ENCODE measurements at places on chromosomes 3 and 15.

DNA sequence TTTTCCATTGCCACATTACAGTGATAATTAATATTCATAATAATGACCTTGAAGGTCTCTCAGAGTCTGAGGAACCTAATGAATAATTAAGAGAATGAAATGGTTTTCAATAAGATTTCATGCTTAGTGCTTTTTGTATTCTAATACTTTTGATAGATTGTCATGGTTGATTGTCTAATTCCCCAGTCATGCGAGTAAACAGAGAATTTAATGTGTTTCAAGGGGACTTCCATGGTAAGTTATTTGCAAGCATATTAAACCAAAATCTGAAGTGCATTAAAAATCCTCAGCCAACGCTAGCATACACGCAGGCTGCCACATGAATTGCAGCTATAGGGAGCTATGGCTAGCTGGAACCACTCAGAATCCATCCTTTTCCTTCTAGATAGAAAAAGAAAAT, 18.9 kb upstream of the ANO10 start:
- DNase-seq: no peak

- no peak for DNase-seq
These were observed 38.4 kb upstream of the SLC6A6 start for GRCh38 chr3:14363991-14364390.

GRCh38 chr3:139718415-139718814, 40.6 kb upstream of the NMNAT3 start:
- no peak for DNase-seq

- no peak for DNase-seq
These were observed 11.5 kb upstream of the ANKRD28 start for GRCh38 chr3:15809313-15809712.

- no peak for DNase-seq
These were observed 52.3 kb downstream of the WNT5A start for GRCh38 chr3:55434789-55435188.

DNA sequence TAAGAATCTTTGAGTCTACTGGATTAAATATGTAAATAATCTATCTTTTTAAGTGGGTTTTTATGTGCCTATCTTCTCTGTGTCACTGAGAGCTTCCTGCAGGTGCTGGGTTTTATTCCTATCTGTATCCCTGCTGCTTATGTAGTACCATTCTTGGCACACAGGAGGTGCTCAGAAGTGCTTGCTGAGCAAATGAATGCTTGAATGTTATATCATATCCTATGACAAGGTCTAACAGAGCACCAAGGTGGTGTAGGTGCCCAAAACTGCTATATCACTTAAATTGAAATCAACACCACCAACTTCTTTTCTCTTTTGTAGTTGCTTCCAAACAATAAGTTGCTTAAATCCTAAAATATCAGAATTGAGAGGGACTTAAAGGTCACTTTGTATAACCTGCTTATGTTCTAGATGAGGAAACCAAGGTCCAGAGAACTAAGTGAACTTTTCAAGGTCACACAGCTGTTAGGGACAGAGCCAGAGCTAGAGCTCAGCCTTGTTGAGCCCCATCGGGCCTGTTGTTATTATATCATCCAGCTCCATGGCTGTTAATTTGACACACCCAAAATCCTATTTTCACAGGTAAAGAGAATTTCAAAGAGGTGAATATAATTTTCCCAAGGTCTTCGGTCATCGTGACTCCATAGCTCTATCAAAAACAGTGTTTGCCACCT, 46.0 kb downstream of the CCNL1 start:
- no peak for DNase-seq

DNA sequence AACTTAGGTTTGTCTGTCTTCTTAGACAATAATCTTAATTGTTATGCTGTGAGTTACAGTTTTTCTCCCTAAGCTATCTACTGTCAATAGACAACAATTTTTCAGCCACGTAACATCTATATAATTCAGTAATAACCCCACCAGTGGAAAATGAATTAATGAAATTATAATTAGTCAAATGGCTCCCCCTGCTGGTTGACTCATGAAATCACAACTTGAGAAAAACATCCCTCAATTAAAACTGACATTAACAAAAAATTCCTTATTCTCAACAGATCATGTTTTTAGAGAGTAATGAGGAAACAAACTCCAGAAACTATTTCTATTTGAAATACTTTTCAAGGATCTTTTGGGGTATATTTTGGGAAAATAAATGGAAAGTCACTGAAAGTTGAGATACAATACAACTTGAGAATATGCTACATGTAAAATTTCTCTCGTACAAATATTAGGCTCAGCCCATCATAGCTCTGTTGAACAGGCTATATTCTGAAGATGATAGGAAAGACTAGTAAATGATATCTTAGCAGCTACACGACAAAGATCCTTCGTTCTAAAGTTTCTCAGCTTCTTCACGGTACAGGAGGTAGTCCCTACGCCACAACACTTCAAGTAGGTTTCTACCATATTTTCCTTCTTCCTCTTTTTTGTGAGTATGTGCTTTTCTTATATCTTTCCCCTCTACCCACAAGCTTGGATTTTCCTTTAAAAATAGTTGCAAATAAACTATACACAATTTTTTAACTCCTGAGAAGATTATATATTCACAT, 20.7 kb downstream of the PPP1R2 start:
- DNase-seq: no peak

DNA sequence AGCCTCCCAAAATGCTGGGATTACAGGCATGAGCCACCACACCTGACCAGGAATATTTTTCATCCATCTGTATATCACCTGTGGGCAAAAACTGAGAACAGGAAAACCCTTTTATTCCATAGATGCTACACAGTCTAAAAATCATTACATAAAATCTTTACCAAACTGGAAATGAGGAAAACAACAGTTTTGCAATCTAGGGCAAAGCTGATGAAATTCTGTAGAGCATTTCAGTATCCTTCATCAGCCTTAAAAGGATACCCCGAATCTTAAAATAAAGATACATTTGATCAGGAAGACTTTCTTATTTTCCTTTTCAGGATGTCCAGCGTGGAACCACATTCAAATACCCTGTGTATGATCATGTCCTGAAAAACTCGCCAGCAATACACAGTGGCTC, 7.1 kb downstream of the SIAH2 start:
- no peak for DNase-seq

GRCh38 chr15:73355612-73356265, 13.0 kb downstream of the HCN4 start:
- no peak for DNase-seq

GRCh38 chr3:127182848-127183714, 9.8 kb upstream of the PRR23E start:
- no peak for DNase-seq

DNA sequence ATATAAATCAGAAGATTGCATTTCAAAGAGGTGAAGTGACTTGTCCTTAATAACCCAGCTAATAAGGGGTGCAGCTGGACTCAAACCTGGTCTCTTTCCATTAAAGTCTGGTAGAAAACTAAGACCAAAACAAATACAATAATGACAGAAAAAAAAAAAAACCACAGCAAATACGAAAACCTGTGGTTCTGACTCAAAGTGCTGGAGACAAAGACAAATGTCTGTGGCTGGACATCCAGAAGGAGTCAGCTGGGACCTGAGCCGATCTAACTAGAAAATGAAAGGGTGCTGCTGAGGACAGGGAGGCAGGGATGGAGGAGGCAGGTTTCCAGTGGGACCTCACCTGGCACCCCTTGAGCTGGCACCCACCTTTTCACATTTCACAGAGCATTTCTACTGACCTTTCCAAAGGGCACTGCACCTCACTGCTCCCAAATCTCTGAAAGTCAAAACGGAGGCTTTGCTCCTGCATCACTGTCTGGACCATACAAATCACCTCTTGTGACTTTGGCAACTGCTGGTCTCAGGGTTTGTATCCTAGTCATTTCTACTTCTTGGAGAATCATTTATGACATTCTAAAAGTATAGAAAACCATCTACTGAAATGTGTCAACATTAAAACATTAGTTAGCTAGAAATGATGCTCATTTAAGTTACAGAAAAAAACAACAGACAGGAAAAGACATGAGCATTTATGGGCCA, 61.7 kb downstream of the CCNL1 start:
- no peak for DNase-seq

GRCh38 chr3:170360916-170361315, 3.4 kb downstream of the SKIL start:
- DNase-seq: no peak

DNA sequence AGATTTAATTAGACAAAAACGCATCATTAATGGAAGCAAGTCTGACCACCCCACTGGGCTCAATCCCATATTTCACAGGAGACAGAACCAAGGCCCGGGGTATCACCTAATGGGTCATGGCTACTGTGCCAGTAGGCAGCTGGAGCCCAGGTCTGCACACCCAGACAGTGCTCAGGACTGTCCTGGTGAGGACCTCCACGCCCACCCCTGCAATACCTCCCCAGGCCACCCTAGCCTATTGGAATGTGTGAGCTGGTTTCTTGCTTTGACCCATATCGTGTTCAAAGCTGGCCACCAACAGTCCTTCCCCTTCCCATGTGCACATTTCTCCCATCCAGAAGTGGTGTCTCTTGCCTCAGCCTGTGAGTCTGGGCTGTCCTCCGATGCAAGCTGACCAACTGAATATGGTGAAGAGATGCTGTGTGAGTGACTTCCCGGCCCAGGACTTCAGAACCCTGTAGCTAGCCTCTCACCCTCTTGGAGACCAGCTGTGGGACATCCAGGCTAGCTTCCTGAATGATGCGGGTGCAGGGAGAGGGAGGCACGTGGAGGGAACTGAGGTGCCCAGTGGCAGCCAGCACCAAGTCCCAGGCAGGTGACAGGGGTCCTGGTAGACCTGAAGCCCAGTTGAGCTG, 19.1 kb downstream of the SLC6A20 start:
- no peak for DNase-seq

DNA sequence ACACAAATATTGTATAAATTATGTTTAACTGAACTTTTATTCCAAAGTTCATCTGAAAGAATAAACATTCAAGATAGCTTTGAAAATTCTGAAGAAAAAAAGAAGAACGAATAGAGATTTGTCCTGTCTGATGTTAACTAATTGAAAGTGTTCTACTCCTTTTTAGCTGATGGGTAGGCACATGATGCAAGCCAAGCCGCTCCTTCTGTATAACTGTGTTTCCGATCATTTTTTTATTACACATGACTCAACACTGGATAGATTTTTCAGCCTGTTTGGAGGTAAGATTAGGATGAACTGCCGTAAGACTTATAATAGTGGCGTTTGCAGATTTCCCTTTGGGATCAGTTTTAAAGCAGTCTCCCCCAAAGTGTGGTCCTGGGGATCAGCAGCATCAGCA, 19.0 kb downstream of the NSUN3 start:
- no peak for DNase-seq

GRCh38 chr3:194009019-194009418, 126.9 kb upstream of the HES1 start:
- no peak for DNase-seq

GRCh38 chr3:16825617-16826204, 59.0 kb upstream of the PLCL2 start:
- DNase-seq: no peak

- no peak for DNase-seq
These were observed 31.6 kb upstream of the PDE8A start for GRCh38 chr15:84949845-84950569.

GRCh38 chr15:56672721-56673120, 60.6 kb downstream of the ZNF280D start:
- DNase-seq: no peak

DNA sequence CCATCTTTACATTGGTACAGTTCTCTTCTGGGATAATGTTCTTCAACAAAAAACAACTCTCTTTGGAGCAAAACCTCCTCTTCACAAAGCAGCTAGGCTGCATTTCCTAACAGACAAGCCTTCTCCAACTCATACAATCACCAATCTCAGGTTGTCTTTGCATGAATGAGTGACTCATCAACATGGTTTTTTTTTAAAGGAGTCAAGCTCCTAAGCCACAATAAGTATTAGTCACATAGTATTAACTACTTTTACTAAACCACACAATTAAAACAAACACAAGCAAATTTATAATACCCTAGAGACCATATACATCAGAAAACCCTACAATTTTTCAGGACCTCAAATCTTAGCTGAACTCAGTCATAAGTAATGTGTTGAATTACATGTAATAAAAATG, 137.4 kb downstream of the TBC1D5 start:
- DNase-seq: no peak

DNA sequence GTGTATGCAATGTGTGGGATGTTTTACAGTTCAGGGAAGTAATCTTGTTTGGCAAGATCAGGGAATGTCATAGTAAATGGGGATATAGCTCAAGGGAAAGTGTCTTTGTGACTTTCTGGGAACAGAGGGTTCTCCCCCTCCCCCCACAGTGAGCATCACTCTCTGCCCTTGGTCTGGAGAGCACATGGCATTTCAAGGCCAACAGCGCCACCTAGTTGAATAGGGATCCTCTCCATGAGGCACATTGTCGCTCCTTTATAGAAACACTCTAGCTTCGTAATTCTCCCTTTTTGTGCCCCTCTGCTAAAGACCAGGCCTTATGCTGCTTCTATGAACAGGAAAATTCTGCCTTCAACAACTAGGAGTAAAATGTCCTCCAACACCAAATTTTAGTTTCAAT, 37.1 kb upstream of the ARNT2 start:
- DNase-seq: no peak

DNA sequence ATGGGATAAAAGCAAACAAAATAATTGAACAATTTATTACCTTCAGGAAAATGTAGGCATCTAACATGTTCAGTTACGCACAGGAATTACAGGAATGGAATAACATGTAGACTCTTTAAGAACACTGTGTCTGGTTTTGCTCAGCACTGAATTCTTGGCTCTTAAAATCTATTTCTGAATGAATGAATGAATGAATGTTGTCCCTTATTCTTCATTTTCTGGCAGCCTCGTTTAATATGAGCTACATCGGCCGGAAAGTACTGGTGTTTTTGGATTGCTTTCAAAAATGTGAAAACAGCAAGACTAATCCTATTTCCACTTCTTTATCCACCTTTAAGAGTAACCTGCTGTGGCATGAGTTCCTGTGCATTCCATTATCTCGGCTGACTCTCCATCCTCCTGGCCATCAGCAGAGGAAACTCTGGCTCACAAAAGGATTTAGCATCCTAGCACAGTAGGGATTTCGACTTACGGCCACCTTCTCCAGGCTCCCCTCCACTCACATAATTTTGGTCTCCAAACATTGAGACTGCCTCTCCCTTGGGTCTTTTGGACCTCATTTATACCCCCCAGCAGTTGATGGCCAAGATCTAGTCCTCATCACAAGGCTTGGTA, 145.3 kb downstream of the FOXP1 start:
- DNase-seq: no peak

DNA sequence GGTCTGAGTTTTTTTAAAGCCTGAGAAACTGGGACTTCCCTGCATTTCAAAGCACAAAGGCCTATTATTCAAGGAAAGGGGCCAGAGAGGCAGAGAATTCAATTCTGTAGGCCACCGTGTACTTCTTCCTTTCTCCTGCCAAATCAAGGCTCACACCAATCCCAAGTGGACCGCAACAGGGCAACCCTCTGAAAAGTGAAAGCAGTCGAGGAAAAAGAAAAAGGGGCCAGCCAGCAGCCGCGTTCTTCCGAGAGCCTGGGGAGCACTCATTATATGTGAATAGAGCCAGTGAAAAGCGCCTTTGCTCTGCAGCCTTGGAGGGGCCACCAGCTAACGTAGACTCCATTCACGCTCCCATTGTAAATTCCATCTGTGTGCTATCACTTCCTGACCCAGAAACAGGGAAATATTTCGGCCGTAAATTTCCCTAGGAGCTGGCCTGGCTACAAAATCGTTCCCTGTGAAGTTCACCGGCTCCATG, 45.9 kb upstream of the THUMPD3 start:
- no peak for DNase-seq
